ENCODE measurements at places on chromosomes 1 and 21.

GRCh38 chr21:16587681-16588375 is 858.0 kb downstream of the USP25 start:
- DNase-seq = no peak

DNA sequence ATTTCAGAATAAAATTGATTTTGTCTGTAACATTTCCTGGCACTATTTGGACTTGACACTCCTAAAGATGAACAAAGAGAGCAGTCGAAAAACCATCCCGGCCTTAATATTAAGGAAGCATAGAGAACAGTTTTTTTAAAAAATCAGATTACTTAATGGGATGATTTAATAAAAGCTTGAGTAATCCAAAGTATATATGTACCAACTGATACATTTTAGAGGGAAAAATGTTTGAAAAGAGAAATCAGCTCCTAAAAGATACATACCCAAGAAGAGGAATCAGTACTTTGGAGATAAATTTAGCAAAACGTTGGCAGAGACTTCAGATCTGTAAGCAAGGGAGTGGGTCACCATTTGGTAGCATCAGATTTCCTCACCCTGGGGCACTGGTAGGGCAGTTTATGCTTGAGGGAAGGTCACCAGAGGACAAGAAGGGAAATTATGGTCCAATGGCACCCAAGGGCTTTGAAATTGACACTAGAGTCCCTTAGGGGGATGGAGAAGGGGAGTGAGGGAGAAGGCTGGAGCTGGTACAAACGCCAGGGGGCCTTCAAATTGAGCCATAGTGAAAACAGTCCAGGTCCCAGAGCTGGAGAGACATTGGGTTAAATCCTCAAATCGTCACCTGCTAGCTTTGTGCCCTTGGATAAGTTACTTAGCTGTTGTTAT is 5.9 kb downstream of the SLAMF7 start:
- no peak for DNase-seq

GRCh38 chr21:27448960-27449359 is 482.1 kb upstream of the ADAMTS5 start:
- DNase-seq = no peak

DNA sequence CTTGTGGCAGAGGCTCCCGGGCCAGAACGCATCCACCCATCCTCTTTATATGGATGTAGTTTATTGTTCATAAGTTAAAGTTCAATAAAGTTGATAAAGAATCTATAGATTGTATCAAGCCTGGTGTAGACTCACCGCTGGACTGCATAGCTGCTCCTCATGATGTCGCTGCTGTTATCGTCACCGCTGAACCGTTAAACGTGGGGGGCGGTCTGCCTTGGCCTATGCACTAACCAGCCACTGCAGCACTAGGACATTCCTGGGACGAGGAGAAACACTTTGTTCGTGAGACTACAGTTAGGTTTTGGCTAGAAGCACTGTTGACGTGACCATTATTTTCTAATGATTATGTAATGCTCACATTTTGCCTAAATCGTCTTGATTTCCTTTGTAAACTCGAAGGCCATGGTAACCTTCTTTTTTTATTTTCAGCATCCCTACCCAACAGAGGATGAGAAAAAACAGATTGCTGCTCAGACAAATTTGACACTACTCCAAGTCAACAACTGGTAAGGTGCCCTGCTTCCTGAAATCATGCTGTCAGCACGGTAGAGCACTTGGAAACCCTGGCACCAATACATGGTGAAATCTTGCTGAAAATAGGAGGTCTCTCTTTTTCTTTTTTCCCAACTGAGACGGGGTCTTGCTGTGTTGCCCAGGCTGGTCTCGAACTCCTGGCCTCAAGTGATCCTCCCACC is 50.2 kb downstream of the PKNOX1 start:
- DNase-seq = no peak

- peak; percentile 31 for DNase-seq
These were observed 11.6 kb downstream of the TINAGL1 start for GRCh38 chr1:31587720-31588423.

GRCh38 chr1:78075621-78076020 is 29.9 kb downstream of the GIPC2 start:
- no peak for DNase-seq

DNA sequence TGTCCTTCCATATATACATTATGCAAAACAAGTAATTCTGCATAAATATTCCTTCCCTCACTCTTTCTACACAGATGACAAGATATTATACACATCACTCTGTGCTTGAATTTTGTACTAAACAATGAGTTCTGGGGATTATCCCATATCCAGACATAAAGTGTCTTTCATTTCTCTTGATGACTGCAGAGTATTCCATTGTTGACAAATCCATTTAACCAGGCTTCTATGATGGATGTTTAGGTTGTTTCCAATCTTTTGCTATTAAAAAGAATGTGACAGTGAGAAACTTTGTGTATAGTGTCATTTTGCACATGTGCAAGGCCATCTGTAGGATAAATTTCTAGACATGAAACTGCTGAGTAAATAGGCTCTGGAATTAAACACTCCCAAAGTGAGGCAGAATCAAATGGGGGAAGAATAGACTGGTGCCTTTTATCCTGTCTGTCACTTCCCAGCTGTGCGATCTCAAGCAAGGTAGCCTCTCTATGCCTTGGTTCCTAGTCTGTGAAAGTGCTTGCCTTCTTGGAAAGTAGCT is 29.9 kb upstream of the ATP2B4 start:
- DNase-seq = no peak

GRCh38 chr1:167913895-167914496 is at the start of gene ADCY10:
Gene ADCY10 (minus strand): TSS chr1:167914134. CDS start chr1:167905140, 8,994 bp downstream.
- no peak for DNase-seq

- DNase-seq = no peak
These were observed 3.1 kb downstream of the CD52 start for GRCh38 chr1:26320896-26321295.

- DNase-seq = peak; percentile 55
These were observed 33.1 kb upstream of the DIP2A start for GRCh38 chr21:46425571-46425970.

GRCh38 chr1:54325703-54326461 is 80.3 kb downstream of the SSBP3 start:
- DNase-seq = no peak

DNA sequence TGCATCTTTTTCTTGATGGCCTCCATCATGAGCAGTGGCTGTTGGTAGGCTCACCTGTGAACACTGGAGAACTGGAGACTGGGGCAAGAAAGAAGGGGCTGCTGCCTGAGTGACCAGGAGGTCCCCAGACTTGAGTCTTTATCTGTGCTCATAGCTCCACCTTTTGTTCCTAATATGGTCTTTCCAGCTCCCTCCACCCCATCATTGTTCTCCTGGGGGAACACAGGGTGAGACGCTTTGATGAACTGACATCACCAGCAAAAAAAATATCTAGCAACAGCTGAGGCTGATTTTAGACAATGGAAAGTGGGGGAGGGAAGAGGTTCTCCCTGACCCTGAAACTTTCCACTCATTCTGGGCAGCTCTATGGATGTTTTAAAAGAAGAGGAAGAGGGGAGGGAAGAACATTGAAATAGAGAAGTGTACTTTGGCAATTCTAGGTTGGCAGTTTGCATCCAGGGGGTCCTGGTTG is at the start of gene TPM3:
Gene TPM3 (minus strand): TSS at position 111 of the 472 bp plus-strand sequence. CDS start 82 bp downstream, at position 29.
- DNase-seq = no peak

GRCh38 chr1:89200663-89201062 is 1.9 kb upstream of the GBP4 start:
- peak; percentile 42 for DNase-seq

DNA sequence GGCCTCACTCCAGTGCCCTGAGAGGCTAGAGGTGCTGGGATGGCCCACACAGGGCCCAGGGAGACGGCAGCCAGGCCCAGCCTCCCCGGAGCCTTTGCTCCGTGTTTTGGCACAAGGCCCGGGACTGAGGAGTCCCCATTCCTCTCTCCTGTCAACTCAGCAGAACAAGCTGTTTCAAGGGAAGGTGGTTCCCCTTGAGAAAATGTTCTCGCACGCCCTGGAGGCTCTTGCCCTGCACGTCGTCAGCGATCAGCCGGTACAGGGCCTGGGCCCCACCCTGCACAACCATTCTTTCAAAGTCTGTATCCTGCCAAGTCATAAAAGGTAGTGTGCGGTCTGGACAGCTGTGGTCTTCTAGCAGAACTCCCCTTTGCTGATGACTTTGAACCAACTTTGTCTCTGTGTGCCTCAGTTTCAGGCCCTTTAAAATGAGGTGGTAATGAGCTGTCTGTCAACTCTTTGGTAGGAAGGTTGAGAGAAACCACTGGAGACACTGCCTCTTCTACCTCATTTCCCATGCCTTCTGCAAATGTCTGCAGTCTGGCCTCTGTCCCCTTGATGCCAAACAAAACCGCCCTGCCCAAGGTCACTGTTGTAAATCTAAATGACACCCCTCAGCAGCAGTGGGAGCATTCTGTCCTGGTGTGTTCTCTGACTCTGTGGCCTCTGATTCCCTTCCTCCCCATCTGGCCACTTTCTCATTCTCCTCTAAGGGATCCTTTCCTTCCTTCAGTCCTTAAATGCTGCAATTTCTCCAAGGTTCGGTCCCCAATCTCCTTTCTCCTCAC is 138.6 kb upstream of the JUN start:
- DNase-seq = peak; percentile 45

DNA sequence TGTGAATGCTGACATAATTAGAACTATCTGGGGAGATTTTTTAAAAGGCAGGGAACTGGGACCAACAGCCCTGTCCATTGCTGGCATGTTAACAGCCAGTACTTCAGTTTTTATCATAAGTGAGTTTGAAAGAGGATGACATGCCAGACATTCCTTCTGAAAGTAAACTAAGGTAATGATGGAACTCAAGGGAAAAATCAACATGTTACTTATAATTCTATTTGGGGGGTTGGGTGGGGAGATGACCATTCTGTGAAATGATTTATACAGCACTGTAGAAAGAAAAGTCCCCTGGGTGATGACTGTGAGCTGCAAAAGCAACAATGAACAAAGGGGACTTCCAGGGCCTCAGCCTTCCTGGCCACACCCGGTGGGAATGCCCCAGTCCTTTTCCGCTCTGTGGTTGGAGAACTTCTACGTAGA is 5.4 kb upstream of the LAMC2 start:
- DNase-seq = no peak

GRCh38 chr1:205678286-205679111 is 1.8 kb downstream of the SLC45A3 start:
- DNase-seq = no peak

DNA sequence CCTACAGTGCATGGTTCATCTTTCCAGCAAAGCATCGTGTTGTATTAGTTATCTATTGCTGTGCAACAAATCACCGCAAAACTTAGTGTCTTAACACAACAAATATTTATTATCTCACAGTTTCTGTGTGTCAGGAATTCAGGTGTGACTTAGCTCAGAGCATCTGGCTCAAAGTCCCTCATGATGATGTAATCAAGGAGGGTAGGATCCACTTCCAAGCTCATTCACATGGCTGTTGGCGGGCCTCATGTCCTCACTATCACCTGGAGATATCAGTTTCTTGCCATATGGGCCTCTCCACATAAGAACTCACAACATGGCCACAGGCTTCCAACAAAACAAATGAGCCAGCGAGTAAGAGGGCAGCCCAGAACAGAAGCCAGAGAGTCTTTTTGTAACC is 135.6 kb upstream of the GJB5 start:
- DNase-seq = no peak

GRCh38 chr1:21577933-21578332 is 68.7 kb downstream of the ALPL start:
- DNase-seq = no peak

DNA sequence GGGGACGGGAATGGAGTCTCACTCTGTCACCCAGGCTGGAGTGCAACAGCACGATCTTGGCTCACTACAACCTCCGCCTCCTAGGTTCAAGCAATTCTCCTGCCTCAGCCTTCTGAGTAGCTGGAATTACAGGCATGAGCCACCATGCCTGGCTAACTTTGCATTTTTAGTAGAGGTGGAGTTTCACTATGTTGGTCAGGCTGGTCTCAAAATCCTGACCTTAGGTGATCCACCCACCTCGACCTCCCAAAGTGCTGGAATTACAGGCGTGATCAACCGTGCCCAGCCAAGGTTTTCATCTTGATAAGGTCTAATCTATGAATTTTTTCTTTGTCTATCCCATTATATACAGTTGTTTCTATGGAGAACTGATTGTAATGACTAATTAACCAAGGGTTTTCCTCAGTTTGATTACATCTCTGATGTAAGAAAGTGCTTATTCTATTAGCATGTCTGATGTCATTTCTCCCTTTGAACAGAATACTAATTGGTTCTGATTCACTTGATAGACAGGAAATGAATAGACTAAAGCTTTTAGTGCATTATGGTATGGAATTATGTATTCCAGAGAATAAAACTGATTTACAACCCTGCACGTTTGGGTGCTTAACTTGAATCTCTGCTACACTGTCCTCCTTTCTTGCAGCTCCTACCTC is 11.9 kb downstream of the PACC1 start:
- DNase-seq = no peak

- DNase-seq = no peak
These were observed 49.5 kb upstream of the GPR52 start for GRCh38 chr1:174398246-174398645.

DNA sequence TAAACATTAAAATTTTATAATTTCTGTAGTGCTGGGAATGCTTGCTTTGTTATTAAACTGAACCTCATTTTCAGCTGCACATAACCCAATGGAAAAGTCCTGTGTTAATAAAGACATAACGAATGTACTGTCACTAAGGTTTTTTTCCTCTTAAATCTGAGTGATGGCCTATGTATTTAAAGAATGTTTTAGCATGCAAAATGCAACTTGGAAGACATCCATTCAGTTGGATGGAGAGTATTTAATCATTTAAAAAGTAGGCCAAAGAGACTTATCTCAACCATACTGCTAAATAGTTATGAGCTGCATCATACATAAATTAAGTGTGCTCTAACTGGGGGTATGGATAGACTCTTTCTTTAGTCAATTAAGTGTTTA is 48.5 kb downstream of the RWDD3 start:
- no peak for DNase-seq

GRCh38 chr1:86239490-86239889 is 82.9 kb upstream of the COL24A1 start:
- DNase-seq = no peak

DNA sequence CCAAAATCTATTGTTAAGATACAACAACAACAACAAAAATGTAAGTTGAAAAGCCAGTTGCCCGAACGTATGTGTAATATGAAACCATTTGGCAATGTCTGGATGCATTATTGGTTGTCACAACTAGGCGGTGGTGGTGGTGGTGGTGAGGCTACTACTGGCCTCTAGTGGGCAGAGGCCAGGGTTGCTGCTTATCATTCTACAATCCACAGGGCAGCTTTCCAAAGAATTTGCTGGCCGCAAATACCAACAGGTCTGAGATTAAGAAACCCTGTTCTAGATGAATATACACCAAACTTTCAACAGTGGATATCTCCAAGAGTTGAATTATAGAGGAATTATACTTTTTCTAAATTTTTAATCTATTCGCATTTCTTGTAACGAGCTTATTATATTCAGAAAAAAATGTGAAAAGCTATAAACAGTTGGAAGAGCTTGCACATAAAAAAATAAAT is 26.8 kb upstream of the ZNF697 start:
- DNase-seq = no peak

Data from CD4-positive, alpha-beta T cell treated with Interleukin-2 at 100 ng/mL for 4 hours (primary cell).